ENCODE measurements at places on chromosomes 12 and 14.

GRCh38 chr12:131805421-131805820, 22.8 kb upstream of the MMP17 start:
- ATAC-seq, result no peak

DNA sequence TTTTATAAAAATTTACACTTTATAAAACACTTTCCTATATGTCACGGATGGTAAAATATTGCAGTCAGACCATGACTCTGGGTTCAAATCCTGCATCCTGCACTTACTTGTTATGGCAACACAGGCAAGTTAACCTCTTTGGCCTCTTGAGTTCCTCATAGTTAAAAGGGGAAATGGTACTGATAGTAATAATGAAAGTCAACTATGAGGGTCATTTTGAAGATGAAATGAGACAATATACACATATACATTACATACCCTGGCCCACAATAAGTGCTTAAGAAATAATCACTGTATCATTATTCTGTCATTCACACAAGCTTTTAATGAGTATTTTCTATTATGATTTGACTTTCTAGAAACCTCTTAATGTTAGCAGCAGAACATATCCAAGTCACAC, 64.4 kb downstream of the C12orf42 start:
- no peak for ATAC-seq

- ATAC-seq, result no peak
Observed at GRCh38 chr14:65115615-65116014, 13.3 kb upstream of the MAX start.

- no peak for ATAC-seq
Observed at GRCh38 chr12:106171117-106171750, 32.5 kb upstream of the NUAK1 start.

GRCh38 chr12:97681612-97682504, 219.3 kb downstream of the RMST start:
- no peak for ATAC-seq

DNA sequence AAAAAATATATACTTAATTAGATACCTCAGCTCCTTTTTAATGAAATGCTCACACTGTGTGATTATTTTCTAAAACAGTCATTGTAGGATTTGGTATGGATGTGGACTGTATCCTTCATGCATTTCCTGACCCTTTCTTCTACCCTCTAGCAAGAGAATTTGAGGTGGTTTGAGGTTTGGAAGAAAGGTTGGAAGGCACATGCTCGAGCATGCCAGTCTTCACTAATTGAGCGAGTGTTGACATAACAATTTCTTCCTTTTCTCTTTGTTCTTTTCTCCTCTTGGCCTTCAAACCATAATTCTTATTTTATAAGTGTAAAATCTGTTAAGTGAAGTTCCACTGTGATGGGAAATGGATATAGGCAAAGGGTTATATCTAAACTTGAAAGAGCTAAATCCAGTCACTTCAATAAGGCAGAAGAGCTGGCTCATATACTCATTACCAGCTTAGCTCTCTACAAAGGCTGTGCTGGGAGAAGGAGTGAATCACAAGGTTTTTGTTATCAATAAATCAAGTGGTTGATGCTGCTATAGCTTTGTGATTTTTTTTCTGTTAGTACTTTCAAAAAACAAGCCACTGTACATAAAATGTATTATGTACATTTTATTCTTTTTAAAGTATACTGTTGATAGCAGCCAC, 16.2 kb upstream of the PTHLH start:
- no peak for ATAC-seq

GRCh38 chr12:102757154-102757881, 159.7 kb downstream of the PAH start:
- no peak for ATAC-seq

DNA sequence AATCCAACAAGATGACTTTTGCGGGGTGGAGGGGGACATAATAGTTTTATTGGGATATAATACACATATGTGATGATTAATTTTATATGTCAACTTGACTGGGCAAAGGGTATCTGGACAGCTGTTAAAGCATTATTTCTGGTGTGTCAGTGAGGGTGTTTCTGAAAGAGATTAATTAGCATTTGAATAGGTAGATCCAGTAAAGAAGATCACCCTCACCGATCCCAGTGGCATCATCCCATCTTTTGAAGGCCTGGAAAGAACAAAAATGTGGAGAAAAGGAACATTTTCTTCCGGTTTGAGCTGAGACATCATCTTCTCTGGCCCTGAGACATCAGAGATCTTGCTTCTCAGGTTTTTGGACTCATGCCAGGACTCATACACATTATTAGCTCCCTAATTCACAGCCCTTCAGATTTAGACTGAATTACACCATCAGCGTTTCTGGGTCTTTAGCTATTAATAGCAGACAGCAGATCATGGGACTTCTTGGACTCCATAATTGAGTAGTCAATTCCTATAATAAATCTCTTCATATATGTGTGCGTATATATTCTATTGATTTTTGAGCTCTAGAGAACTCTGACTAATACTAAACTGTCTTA, 283.6 kb downstream of the PCNX1 start:
- ATAC-seq, result no peak

- no peak for ATAC-seq
Observed at GRCh38 chr12:67573566-67573965, 75.0 kb upstream of the DYRK2 start.

GRCh38 chr12:19518209-19518608, 78.9 kb downstream of the AEBP2 start:
- no peak for ATAC-seq

DNA sequence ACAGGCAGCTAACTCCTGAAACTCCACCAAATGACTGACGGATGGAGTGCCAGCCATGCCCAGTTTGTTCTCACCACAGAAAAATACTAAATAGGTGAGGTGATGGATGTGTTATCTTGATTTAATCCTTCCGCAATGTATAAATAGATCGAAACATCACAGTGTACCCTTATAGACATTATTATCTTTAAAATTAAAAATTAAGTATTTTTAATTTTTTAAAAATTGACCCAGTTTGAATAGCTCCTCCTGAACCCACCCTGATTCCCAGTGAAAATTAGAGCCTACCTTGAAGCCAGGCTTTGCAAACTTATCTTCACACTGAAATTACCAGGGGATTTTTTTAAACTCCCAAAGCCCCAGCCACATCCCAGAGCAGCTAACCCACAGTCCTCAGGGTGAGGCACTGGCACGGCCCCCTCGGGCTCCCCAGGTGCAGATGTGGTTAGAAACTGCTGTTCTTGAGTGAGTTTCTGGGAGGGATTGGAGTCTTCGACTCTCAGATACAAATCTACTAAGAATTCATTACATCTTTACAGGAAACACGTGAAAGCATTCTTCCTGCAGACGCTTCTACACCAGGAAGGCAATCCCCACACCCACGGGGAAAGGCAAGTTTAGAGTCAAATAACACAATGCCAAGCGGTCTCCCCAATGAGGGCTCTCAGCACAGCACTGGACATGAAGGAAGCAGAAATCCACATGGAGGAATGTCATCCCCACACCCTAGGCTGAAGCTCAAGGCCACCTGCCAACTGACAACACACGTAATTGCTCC, 126.4 kb downstream of the RIMBP2 start:
- ATAC-seq, result no peak

GRCh38 chr12:2679816-2680675, 114.7 kb upstream of the FKBP4 start:
- ATAC-seq, result no peak

DNA sequence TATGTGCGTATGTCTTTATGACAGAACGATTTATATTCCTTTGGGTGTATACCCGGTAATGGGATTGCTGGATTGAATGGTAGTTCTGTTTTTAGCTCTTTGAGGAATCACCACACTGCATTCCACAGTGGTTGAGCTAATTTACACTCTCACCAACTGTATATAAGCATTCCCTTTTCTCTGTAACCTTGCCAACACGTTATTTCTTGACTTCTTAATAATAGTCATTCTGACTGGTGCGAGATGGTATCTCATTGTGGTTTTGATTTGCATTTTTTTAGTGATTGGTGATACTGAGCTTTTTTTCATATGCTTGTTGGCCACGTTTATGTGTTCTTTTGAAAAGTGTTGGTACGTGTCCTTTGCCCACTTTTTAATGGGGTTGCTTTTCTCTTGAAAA, 49.7 kb downstream of the FRS2 start:
- ATAC-seq, result no peak

DNA sequence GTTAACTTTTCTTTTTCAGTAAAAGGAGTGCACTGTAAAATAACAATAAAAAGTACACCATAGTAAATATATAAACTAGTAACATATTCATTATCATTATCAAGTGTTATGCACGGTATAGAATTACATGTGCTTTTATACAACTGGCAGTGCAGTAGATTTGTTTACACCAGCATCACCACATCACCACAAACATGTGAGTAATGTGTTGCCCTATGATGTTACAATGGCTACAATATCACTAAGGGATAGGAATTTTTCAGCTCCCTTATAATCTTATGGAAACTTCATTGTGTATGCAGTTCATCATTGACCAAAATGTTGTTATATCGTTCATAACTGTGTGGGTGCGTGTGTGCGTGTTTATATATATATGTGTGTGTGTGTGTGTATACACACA, 23.5 kb upstream of the NEDD1 start:
- no peak for ATAC-seq

- ATAC-seq, result no peak
Observed at GRCh38 chr14:93533842-93534241, 103.1 kb downstream of the UNC79 start.

DNA sequence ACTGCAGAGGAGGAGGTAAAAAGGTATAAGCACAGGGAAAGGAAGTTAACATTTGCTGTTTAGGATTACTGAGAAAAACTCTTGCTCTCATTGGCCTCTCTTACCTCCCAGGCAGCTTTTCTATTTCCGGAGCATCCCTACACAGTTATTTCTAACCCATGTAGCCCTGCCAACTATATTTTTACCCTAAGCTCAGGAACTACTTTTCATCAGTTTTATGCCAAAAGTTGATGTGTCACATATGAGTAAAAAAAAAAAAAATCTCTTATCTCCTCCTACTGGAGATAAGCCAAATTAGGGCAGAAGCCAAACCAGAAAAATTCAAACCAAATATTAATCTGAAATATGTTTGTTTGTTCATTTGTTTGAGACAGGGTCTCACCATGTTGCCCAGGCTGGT, 34.4 kb upstream of the PSMA6 start:
- ATAC-seq, result no peak

DNA sequence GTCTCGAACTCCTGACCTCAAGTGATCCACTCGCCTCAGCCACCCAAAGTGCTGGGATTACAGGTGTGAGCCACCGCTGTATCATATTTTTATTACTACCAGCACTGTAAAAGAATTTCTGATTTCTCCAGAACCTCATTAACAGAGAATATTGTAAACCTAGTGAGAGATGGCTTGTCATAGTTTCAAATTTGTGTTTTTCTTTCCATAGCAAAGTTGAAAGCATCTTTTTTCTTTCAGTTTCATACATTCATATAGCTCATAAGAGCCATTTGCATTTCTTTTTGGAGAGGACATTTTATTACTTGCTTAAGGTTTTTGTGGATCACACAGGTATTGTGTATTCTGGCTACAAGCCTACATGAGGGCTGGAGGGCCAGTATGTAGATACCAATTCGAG, 58.0 kb downstream of the MIS18BP1 start:
- no peak for ATAC-seq

DNA sequence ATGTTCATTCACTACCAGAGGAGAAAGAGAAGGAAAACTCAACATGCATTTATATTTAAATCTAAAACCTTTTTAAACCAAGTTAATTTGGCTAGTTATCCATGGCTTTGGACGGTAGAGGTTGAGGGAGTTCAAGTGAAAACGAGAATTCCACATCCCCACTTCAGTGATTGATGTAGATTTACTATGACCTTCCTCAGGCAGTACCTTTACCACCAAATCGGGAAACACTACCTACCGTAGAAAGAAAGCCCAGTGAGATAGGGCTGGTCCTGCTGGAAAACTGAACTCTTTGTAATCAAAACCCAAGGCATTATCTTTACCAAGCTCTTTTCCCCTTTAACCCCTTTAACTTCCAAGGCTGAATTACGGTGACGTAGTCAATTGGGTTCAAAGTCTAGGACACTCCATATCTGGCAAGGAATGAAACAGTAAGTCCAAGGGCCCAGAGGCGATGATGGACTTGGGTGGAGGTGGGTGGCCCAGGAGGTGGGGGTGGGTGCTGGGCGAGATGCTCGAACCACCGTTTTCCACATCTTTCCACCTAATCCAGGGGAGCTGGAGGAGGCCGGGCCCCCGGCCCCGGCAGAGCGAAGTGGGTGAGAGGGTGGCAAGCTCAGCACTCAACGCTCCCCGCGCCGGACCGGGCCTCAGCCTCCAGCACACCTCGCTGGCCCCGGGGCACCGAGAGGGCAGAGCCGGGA, 618 bp downstream of the SEC23A start:
- ATAC-seq, result peak; percentile 59

DNA sequence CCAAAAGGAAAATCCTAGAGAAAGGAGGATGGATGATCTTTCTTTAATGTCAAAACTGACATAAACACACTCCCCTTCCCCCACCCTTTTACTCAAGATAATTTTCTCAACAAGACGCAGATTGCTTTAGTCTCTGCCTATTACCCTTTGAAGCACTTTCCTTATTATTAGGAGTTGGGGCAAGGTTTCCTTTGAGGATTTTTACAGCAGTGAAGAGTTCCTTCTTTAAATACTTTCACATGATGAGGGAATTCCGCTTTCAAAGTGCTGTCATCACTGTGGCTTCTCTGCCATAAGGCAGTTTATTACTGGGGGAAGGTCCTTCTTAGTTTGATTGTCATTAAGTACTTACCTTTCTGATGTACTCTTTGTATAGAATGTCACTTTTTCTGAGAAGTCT, 172.1 kb downstream of the MSRB3 start:
- ATAC-seq, result no peak

DNA sequence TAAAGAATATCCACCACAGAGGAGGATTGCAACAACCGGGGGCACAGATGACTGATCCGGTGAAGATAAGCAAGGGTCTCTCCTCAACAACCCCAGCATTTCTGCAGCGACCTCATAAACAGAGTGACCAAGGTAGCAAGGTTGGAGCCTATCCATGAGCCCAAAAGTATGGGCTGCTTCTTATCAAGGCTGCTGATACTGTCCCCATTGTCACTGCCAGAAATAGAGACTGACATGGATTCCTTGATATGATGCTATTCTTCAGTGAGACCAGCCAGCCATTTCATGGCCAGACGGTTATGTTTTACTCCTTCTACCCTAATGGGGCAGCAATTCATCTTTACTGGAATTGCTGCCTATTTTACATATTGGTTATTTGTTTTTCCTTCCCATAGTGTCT, 61.9 kb upstream of the ARHGAP5 start:
- no peak for ATAC-seq

All from SK-N-SH treated with all-trans-retinoic acid at 6 μM for 48 hours (cell line).